Progenitor cell of endocrine pancreas (in vitro differentiated cells): ENCODE measurements at places on chromosomes 7 and 10.

DNA sequence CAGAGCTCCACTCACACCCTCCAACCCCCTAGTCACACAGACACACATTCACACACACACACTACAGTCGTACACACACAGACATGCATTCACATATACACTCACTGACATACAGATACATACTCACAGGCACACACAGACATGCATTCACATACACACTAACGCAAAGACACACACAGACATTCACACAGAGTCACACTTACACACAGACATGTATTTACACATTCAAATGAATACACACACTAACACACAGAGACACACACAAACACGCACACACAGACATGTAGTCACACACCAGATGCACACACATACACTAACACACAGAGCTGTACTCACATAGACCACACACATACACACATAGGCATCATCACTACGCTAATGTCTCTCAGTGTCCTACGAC is 58.0 kb upstream of the MYL10 start:
- DNase-seq, result no peak

GRCh38 chr7:68823996-68824780 is 774.1 kb upstream of the AUTS2 start:
- DNase-seq, result no peak

- no peak for DNase-seq
Measured at GRCh38 chr7:1458683-1459511, at the start of gene MICALL2. TSS of gene MICALL2 (minus strand) at chr7:1459470. CDS start at chr7:1459326, 144 bp downstream.

DNA sequence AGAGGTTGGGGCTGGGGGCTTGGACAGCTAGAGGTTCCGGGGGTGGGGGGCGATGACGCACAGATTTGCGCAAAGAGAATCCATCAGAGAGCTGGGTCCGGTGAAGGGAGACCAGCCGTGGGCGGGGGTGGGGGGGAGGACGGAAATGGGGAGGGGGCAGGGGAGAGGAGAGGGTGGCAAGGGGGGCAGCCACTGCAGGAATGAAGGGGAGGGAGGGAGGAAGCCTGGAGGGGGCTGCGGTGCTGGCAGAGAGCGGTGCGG is 1.2 kb upstream of the VGF start:
- DNase-seq, result no peak

DNA sequence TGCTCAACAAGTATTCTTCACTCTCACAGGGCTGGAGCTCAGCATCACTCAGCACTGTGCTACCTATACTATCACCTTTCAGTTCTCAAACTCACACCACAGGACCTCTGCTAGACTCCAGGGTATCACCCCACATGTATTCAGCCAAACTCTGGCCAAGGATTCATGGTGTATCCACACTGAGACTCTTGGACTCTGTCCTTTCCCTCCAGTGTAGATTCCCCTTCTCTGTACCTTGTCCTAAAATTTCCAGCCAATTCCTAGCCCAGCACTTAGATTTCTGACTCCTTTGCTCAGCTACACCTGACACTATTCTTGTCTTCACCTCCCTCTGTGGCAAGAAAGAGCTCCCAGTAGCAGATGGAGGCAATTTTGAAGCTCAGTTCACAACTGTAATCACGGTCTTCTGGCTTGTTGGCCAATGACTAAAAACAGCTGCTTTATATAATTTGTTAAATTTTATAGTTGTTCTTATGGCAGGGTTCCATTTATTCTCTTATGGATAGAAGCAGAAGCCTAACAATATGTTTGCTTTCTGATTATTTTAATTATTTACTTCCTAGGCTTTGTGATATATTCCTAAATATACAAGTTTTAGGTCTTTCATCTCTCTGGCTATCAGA is 258.8 kb downstream of the THSD7A start:
- DNase-seq, result no peak

- no peak for DNase-seq
Measured at GRCh38 chr7:128190051-128190647, 50.9 kb upstream of the LEP start.

DNA sequence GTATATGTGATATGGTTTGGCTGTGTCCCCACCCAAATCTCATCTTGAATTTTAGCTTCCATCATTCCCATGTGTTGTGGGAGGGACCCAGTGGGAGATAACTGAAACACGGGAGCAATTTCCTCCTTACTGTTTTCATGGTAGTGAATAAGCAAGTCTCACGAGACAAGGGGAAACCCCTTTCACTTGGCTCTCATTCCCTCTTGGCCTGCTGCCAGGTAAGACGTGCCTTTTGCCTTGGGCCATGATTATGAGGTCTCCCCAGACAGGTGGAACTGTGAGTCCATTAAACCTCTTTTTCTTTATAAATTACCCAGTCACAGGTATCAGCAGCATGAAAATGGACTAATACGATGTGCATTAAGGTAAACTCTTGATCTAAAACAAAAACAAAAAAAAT is 357.1 kb upstream of the AOAH start:
- no peak for DNase-seq

DNA sequence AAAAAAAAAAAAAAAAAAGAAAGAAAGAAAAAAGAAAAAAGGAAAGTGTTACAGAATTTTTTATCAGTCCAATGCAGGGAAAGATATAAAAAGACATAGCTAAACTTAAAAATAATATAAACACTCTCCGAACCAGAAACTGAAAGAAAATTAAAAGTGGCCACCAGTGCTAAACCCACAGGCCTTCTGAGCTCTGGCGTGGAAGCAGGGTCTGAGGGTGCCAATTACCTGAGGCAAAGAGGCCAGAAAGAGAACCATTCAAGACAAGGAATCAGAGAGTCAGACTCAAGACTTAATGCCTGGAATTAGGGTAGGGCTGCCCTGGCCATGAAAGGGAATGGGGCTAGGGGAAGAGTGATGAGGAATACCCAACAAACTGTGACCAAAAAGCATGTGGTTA is 36.9 kb upstream of the STARD3NL start:
- DNase-seq, result no peak

DNA sequence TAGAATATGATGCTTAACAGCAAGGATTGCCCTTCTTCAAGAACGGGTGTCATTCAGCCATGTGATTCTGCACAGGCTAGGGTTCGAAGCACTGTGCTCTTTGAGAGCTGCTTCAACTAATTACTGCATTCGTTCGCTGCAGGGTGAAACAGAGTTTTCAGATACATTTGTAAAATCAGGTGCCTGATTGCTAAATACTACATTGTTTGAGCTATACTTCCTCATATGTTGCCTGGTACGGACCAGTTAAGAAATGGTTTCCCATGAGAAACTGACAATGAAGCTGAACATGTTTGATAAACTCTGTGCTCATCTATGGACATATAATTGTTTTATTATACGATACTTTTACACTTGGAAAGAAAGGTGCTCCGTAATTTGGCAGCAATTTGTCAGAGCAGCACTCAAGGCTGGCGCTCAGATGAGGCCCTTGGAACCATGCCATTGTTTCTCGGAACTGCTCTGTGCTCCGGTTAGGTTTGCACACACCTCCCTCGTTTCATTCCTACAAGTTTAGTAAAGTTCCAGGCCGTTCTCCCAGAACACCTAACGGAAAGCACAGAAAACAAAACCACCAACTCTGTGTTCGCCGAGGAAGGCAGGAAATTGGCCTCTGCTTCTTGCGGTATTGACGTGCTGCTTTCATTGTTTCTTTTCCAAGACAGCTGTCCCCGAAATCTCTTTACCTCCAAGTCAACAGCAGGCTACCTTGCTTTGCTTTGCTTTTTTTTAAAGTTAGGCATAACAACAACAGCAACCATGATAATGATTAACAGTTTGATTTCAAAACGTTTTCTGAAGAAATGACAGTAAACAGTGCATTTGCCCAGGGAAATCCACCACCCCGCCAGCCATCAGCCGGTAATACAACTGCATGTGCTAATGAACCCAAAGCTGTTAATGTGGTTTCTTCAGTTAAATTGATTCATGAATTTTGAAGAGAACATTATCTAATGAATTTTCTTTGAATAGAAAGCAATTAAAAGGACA is 206.9 kb downstream of the EBF3 start:
- peak; percentile 2 for DNase-seq

GRCh38 chr7:134042307-134042706 is 84.8 kb upstream of the LRGUK start:
- DNase-seq, result no peak

DNA sequence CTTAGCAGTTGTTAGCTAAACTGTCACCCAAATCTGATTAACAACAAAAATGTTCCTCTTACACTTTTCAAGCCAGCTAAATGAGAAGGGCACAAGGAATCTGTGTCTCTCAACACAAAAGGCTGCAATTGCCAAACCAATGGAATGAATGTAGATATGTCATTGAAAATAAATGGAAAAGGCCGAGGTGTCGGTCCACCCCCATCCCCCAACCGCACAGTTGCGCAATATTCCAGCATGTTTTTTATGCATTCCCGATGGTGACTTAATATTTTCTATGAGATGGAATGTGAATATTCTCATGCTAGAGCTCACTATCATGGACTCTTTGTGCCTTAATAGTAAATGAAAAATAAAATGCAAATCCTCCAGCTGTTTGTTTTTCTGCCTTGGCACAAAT is 181.6 kb upstream of the LRGUK start:
- no peak for DNase-seq
